ENCODE measurements at places on chromosomes 4 and X. TPM values are rescaled to one million over a fixed set of nuclear protein-coding genes. Genes with fewer than 3 reads are reported as not detected.

Gene DAPP1
- total RNA-seq = not detected

DNA sequence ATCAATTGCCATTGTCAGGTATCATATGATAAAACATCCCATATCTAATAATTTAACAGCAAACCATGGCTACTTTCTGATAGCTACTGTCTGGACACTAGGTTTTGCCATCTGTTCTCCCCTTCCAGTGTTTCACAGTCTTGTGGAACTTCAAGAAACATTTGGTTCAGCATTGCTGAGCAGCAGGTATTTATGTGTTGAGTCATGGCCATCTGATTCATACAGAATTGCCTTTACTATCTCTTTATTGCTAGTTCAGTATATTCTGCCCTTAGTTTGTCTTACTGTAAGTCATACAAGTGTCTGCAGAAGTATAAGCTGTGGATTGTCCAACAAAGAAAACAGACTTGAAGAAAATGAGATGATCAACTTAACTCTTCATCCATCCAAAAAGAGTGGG, 7.0 kb downstream of the NPY5R start:
- H3K4me1 ChIP-seq = no peaks in the 10 kb centered on the region
- H3K27me3 ChIP-seq = no peaks in the 10 kb centered on the region
- no peak overlapping the region for H3K4me3 ChIP-seq
- H3K27ac ChIP-seq = no peak overlapping the region
- no peaks in the 10 kb centered on the region for H3K36me3 ChIP-seq

DNA sequence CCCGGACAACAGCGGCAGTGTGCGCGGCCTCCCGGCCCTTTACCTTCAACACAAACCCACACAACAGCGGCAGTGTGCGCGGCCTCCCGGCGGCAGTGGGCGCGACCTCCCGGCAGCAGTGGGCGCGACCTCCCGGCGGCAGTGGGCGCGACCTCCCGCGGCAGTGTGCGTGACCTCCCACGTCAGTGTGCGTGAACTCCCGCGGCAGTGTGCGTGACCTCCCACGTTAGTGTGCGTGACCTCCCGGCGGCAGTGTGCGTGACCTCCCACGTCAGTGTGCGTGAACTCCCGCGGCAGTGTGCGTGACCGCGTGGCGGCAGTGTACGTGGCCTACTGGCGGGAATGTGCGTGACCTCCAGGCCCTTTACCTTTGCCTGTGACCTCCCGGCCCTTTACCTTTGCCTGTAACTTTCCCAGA, 576.6 kb upstream of the FRG1 start:
- no peak overlapping the region for H3K27ac ChIP-seq
- H3K4me1 ChIP-seq = no peaks in the 10 kb centered on the region
- H3K27me3 ChIP-seq = no peaks in the 10 kb centered on the region
- H3K36me3 ChIP-seq = peaks cover 5% of the 10 kb centered on the region
- no peak overlapping the region for H3K4me3 ChIP-seq
- no peak for DNase-seq

Gene UGT2B10
- not detected for total RNA-seq

GRCh38 chr4:24659241-24659961, 75.0 kb upstream of the DHX15 start:
- peak overlapping the region; percentile 91 for H3K27ac ChIP-seq
- no peaks in the 10 kb centered on the region for H3K27me3 ChIP-seq
- peak overlapping the region; percentile 8 for H3K4me3 ChIP-seq

Gene SSX3
- not detected for total RNA-seq

Gene DTHD1
- not detected for total RNA-seq

Gene SYTL5
- total RNA-seq = 0.15 TPM

Gene ACE2
- total RNA-seq = not detected

GRCh38 chr4:19298998-19299397, 952.7 kb upstream of the SLIT2 start:
- no peak for DNase-seq
- H3K4me1 ChIP-seq = no peaks in the 10 kb centered on the region
- H3K27ac ChIP-seq = no peak overlapping the region
- no peaks in the 10 kb centered on the region for H3K27me3 ChIP-seq

- no peak for DNase-seq
- H3K27me3 ChIP-seq = no peaks in the 10 kb centered on the region
- H3K27ac ChIP-seq = no peak overlapping the region
- H3K36me3 ChIP-seq = no peaks in the 10 kb centered on the region
These were observed 4.0 kb downstream of the TMEM164 start for GRCh38 chrX:110006821-110007375.

Gene ZFP92
- 0.66 TPM for total RNA-seq

- no peak for DNase-seq
- H3K27me3 ChIP-seq = no peaks in the 10 kb centered on the region
- H3K36me3 ChIP-seq = no peaks in the 10 kb centered on the region
These were observed 278.3 kb downstream of the PCDH18 start for GRCh38 chr4:137253949-137254348.

Gene SPATA4
- not detected for total RNA-seq

Gene TCEANC
- total RNA-seq = 2.7 TPM

Data from H9 (cell line).